ENCODE measurements at places on chromosomes 2 and 18. TPM values are rescaled to one million over a fixed set of nuclear protein-coding genes. Genes with fewer than 3 reads are reported as not detected.

POTEC gene
- not detected for total RNA-seq

RAMP1 gene
- not detected for total RNA-seq

KCNK3 gene
- total RNA-seq = 0.86 TPM

FZD7 gene
- total RNA-seq = 5.5 TPM

ALPG gene
- total RNA-seq = 0.71 TPM

IL36RN gene
- 0.12 TPM for total RNA-seq

SIX2 gene
- 2.5 TPM for total RNA-seq

SLC38A11 gene
- total RNA-seq = not detected

SCN2A gene
- total RNA-seq = 0.04 TPM

SOX11 gene
- not detected for total RNA-seq

ZNG1B gene
- 38.9 TPM for total RNA-seq

PREPL gene
- 24.0 TPM for total RNA-seq

GREB1L gene
- 3.5 TPM for total RNA-seq

FTCDNL1 gene
- total RNA-seq = 3.2 TPM

CRYGD gene
- not detected for total RNA-seq

POTEI gene
- not detected for total RNA-seq

ICA1L gene
- 1.3 TPM for total RNA-seq

EFHD1 gene
- 5.1 TPM for total RNA-seq

Measured in A549 treated with dexamethasone at 1 μM for 4 hours (cell line).